ENCODE measurements at places on chromosomes 5 and 9.
A peak's percentile ranks its signal among the peaks of the same experiment; 100 is the strongest.

GRCh38 chr5:6718161-6718681, 5.0 kb downstream of the TENT4A start:
- no peaks in the 10 kb centered on the region for H3K27me3 ChIP-seq
- no peak overlapping the region for H3K27ac ChIP-seq
- peaks cover 13% of the 10 kb centered on the region for H3K4me1 ChIP-seq
- H3K4me3 ChIP-seq: no peak overlapping the region

DNA sequence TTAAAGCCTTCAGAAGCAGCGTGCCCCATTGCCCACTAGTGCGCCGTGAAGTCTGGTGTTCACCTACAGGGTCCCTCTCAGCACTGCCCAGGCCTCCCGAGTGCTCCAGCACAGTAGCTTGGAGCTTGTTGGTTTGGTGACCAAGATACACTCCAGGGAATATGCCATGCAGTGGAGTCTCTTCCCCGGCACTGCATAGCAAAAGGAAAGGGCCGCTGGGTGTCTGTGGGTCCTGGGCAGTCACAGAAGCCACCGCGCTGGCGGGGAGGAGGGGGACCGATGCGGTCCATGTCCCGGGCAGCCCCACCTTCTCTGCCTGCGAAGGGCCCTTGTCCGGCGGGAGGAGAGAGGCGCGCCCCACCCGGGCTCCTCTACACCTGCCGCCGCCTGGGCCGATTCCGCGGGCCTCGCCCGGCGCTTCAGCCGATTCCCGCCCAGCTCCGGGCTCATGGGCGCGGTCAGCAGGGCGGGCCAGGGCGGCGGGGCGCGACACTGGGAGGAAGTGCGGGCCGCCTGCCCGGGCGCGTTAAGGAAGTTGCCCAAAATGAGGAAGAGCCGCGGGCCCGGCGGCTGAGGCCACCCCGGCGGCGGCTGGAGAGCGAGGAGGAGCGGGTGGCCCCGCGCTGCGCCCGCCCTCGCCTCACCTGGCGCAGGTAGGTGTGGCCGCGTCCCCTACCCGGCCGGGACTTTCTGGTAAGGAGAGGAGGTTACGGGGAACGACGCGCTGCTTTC, at the start of gene SYK:
SYK (plus strand) TSS at position 579 of the 732 bp plus-strand sequence. CDS start 42,080 bp downstream, outside the sequence.
- 0 out of 2 replicates have a peak, but pooled peaks cover 7% of the 10 kb centered on the region for H3K27me3 ChIP-seq
- peaks cover 3% of the 10 kb centered on the region for H3K4me1 ChIP-seq
- peak within 1 kb of the TSS; percentile 50 for H3K4me3 ChIP-seq
- peak within 1 kb of the TSS; percentile 31 for H3K27ac ChIP-seq
- H3K36me3 ChIP-seq: no peaks in the 10 kb centered on the region

- no peak for DNase-seq
- no peak overlapping the region for H3K27ac ChIP-seq
- H3K27me3 ChIP-seq: no peaks in the 10 kb centered on the region
- H3K4me3 ChIP-seq: no peak overlapping the region
Measured at GRCh38 chr5:120236360-120236759, 227.7 kb upstream of the PRR16 start.

GRCh38 chr5:99305045-99305580, 376.3 kb upstream of the CHD1 start:
- H3K27me3 ChIP-seq: no peaks in the 10 kb centered on the region
- H3K27ac ChIP-seq: no peak overlapping the region
- no peaks in the 10 kb centered on the region for H3K36me3 ChIP-seq
- H3K4me1 ChIP-seq: no peaks in the 10 kb centered on the region
- H3K4me3 ChIP-seq: no peak overlapping the region

GRCh38 chr5:116299746-116300640, 215.2 kb downstream of the COMMD10 start:
- no peaks in the 10 kb centered on the region for H3K4me1 ChIP-seq
- H3K27me3 ChIP-seq: no peaks in the 10 kb centered on the region
- H3K27ac ChIP-seq: no peak overlapping the region

GRCh38 chr5:5576744-5577143, 154.3 kb downstream of the ICE1 start:
- H3K36me3 ChIP-seq: no peaks in the 10 kb centered on the region
- DNase-seq: no peak
- peaks cover 24% of the 10 kb centered on the region for H3K27me3 ChIP-seq
- H3K27ac ChIP-seq: no peak overlapping the region
- H3K4me1 ChIP-seq: no peaks in the 10 kb centered on the region

GRCh38 chr9:129595311-129595741, 25.6 kb downstream of the C9orf50 start:
- DNase-seq: no peak
- H3K27ac ChIP-seq: peak overlapping the region; percentile 98
- H3K4me1 ChIP-seq: peaks cover 68% of the 10 kb centered on the region
- H3K27me3 ChIP-seq: no peaks in the 10 kb centered on the region
- no peak overlapping the region for H3K4me3 ChIP-seq

DNA sequence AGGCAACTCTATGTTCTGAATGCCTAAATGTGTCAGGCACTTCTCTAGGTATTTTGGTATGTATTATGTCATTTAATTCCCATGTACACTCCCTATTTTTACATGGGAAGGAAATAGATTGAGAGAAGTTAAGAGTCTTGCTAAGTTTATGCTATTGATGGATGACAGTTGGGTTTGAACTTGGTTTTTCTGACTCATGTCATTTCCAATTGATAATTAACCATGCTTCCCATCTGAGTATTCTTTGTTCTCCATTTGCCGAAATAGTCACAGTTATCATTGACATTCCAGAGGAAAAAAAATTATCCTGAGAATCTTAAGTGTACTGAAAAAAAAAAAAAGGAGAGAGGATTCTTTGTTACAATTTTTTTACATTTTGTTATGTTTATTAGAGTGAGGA, 23.1 kb upstream of the DMRTA1 start:
- no peak overlapping the region for H3K4me3 ChIP-seq
- H3K4me1 ChIP-seq: no peaks in the 10 kb centered on the region
- H3K27me3 ChIP-seq: peaks cover 8% of the 10 kb centered on the region
- no peak overlapping the region for H3K27ac ChIP-seq
- no peak for DNase-seq
- no peaks in the 10 kb centered on the region for H3K36me3 ChIP-seq

- no peaks in the 10 kb centered on the region for H3K27me3 ChIP-seq
- no peak overlapping the region for H3K27ac ChIP-seq
- H3K36me3 ChIP-seq: no peaks in the 10 kb centered on the region
- 0 out of 2 replicates have a peak, but pooled peaks cover 2% of the 10 kb centered on the region for H3K4me1 ChIP-seq
Measured at GRCh38 chr9:132077881-132078698, 1.6 kb downstream of the MED27 start.

GRCh38 chr9:70510157-70510770, 95.8 kb upstream of the KLF9 start:
- H3K27ac ChIP-seq: no peak overlapping the region
- H3K4me1 ChIP-seq: no peaks in the 10 kb centered on the region
- no peak overlapping the region for H3K4me3 ChIP-seq

- peak overlapping the region; percentile 61 for H3K4me3 ChIP-seq
- no peaks in the 10 kb centered on the region for H3K36me3 ChIP-seq
- no peaks in the 10 kb centered on the region for H3K27me3 ChIP-seq
- peak overlapping the region; percentile 77 for H3K27ac ChIP-seq
- peaks cover 2% of the 10 kb centered on the region for H3K4me1 ChIP-seq
Measured at GRCh38 chr5:56908942-56909293, 478 bp upstream of the SETD9 start.

GRCh38 chr5:168527756-168528295, 1.3 kb upstream of the FBLL1 start:
- no peaks in the 10 kb centered on the region for H3K36me3 ChIP-seq
- H3K4me3 ChIP-seq: no peak overlapping the region
- no peak for DNase-seq
- no peaks in the 10 kb centered on the region for H3K27me3 ChIP-seq

DNA sequence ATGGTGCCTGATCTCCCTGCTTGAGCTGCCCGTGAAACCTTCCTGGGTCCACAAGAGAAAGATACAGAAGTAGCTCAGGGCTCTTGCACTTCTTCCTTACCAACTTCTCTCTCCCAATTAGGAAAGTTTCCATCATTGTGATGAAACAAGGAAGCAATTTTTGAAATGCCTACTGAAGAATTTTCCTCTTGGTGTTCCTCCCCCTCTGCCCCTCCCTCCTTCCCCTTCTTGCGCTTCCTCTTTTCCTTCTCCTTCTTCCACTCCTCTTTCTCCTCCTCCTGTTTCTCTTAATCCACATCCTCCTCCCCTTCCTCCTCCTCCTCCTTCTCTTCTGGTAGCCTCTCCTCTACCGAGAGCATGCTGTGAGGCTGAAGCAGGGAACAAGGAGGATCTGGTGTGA, 36.3 kb upstream of the OTULINL start:
- no peak overlapping the region for H3K27ac ChIP-seq
- H3K4me3 ChIP-seq: no peak overlapping the region

GRCh38 chr5:73328640-73329039, 119.9 kb downstream of the FOXD1 start:
- H3K27ac ChIP-seq: no peak overlapping the region
- H3K36me3 ChIP-seq: no peaks in the 10 kb centered on the region
- no peak overlapping the region for H3K4me3 ChIP-seq

DNA sequence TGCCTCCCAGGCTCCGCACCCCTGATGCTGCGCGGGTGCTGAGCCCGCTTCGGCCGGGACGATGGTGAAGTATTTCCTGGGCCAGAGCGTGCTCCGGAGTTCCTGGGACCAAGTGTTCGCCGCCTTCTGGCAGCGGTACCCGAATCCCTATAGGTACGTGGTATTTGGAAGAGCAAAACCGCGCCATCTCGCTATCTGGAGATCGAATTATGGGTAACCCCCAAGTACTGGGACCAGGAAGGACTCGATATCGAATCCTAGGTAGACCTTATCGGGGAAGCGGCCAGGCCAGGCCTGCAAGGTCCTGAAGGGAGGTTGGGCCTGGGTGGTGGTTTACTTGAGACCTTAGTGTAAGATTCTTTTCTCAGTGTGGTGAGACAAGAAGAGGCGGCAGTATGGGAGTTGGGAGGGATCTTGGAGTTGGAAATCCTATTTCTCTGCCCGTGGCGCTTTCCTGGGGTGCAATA, 359 bp downstream of the PRELID1 start:
- H3K27ac ChIP-seq: peak overlapping the region; percentile 72
- H3K27me3 ChIP-seq: no peaks in the 10 kb centered on the region
- peaks cover 8% of the 10 kb centered on the region for H3K36me3 ChIP-seq
- no peak for DNase-seq

GRCh38 chr9:113598883-113599282, 135.4 kb downstream of the RGS3 start:
- H3K27ac ChIP-seq: no peak overlapping the region
- H3K4me3 ChIP-seq: no peak overlapping the region
- no peak for DNase-seq
- peaks cover 41% of the 10 kb centered on the region for H3K4me1 ChIP-seq
- H3K27me3 ChIP-seq: no peaks in the 10 kb centered on the region

- H3K27ac ChIP-seq: no peak overlapping the region
- H3K36me3 ChIP-seq: no peaks in the 10 kb centered on the region
- DNase-seq: no peak
Measured at GRCh38 chr9:70947086-70947485, 174.3 kb downstream of the TRPM3 start.

GRCh38 chr9:16787724-16788123, 82.7 kb downstream of the BNC2 start:
- H3K4me3 ChIP-seq: no peak overlapping the region
- H3K4me1 ChIP-seq: no peaks in the 10 kb centered on the region
- no peaks in the 10 kb centered on the region for H3K27me3 ChIP-seq
- no peak overlapping the region for H3K27ac ChIP-seq

Measured in HCT116 (cell line).